Osteocyte (in vitro differentiated cells): ENCODE measurements at places on chromosomes 5 and 9.

GRCh38 chr5:112923988-112924387 lies 2.0 kb upstream of the REEP5 start:
- H3K36me3 ChIP-seq = peaks cover 5% of the 10 kb centered on the region
- H3K27ac ChIP-seq = no peak overlapping the region
- no peak for DNase-seq
- H3K4me1 ChIP-seq = peaks cover 16% of the 10 kb centered on the region
- no peak overlapping the region for H3K4me3 ChIP-seq

DNA sequence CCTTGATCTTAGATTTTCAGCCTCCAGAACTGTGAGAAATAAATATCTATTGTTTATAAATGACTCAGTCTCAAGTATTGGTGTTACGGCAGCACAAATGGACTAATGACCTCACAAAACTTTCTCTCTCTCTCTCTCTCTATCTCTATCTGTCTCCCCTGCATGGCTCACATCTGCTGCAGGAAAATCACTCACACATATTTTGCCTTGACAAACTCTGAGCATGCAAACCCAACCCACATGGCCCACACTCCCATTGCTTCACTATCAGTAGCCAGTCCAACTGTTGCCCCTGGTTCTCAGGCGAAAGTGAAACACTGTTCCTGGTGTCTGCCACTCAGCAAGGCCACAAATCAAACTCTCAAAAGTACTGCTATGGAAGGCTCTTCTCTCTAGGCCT lies 66.4 kb upstream of the PIK3R1 start:
- DNase-seq = no peak
- no peaks in the 10 kb centered on the region for H3K36me3 ChIP-seq
- no peaks in the 10 kb centered on the region for H3K4me1 ChIP-seq
- H3K4me3 ChIP-seq = no peak overlapping the region
- H3K27ac ChIP-seq = no peak overlapping the region

DNA sequence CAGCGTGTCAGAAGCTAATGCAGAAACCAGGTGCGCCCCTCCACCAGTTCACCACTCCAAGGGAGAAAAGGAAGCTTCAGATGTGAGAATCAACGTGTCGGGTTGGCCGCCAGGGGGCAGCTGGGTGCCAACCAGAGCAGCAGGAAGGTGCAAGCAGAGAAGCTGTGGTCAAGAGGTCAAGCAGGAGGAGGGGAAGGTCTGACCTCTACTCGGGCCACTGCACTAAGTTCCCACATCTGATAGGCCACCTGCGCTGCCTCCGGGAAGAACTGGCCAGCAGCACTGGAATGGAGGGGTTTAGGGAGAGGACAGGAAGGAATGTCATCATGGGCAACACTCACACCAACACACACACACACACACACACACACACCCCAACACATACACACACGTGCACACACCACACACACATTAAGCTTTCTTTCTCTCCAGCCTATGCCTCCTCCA lies 31.4 kb downstream of the ANXA6 start:
- DNase-seq = no peak
- no peaks in the 10 kb centered on the region for H3K27me3 ChIP-seq
- peak overlapping the region; percentile 44 for H3K27ac ChIP-seq
- peaks cover 4% of the 10 kb centered on the region for H3K4me1 ChIP-seq
- no peak overlapping the region for H3K4me3 ChIP-seq

DNA sequence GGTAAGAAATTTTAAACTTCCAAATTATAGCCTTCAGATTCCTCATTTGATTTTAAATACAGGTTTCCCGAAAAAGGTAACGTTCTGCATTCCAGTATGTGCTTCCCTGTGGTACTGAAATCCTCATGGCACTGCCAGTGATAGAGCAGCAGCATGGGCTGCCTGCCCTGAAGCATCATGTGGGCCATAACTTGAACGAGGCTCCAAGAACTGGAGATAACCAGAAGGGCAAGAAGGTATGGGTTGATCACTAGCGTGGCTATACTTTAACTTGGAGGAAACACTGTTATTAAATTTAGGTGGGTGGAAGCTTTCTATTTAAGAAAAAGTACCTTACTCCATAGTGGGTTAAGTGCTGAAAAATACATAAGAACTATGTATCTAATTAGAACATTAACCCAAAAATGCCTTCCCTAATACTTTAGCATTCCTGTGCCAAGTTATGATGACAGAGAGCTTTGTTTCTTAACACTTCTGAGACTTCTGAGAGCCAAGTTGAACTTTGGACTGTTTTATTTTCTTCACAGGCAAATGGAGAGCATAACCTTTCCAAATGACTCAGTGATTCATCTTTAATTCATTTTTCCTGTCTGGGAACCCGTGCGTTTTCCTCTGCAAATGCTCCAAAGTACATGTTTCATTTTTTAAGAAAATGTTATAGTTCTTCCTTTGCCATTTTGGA lies 191.5 kb upstream of the GNA14 start:
- H3K36me3 ChIP-seq = no peaks in the 10 kb centered on the region
- peaks cover 52% of the 10 kb centered on the region for H3K4me1 ChIP-seq
- peak overlapping the region; percentile 86 for H3K27ac ChIP-seq
- peak overlapping the region; percentile 4 for H3K4me3 ChIP-seq

- H3K4me3 ChIP-seq = no peak overlapping the region
- H3K27ac ChIP-seq = no peak overlapping the region
- peaks cover 2% of the 10 kb centered on the region for H3K4me1 ChIP-seq
- H3K36me3 ChIP-seq = peaks cover 9% of the 10 kb centered on the region
- no peaks in the 10 kb centered on the region for H3K27me3 ChIP-seq
Measured at GRCh38 chr5:134944630-134945029, 23.1 kb upstream of the CATSPER3 start.

GRCh38 chr5:55096861-55097260 lies 5.6 kb upstream of the GZMA start:
- no peak for DNase-seq
- peaks cover 33% of the 10 kb centered on the region for H3K27me3 ChIP-seq
- H3K4me1 ChIP-seq = no peaks in the 10 kb centered on the region
- H3K4me3 ChIP-seq = no peak overlapping the region
- no peaks in the 10 kb centered on the region for H3K36me3 ChIP-seq

DNA sequence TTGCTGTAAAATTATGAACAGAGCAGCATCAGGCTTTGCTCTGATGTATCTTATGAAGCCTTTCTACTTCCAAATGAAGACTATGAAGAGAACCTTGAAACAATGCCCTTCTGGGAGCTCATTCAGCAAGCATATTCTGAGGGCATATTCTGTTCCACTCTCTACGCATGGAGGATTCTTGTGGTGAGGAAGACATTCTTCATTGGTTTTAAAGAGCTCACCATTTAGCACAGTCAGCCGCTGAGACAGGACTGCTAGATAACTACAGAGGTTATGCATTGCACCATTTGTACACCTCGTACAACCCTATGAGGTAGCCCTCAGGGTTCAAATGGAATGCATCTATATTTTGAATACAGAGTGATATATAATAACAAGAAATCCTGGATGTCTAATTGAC lies 61.0 kb downstream of the INVS start:
- no peaks in the 10 kb centered on the region for H3K4me1 ChIP-seq
- H3K36me3 ChIP-seq = peaks cover 12% of the 10 kb centered on the region
- no peaks in the 10 kb centered on the region for H3K27me3 ChIP-seq
- H3K27ac ChIP-seq = no peak overlapping the region
- no peak overlapping the region for H3K4me3 ChIP-seq

DNA sequence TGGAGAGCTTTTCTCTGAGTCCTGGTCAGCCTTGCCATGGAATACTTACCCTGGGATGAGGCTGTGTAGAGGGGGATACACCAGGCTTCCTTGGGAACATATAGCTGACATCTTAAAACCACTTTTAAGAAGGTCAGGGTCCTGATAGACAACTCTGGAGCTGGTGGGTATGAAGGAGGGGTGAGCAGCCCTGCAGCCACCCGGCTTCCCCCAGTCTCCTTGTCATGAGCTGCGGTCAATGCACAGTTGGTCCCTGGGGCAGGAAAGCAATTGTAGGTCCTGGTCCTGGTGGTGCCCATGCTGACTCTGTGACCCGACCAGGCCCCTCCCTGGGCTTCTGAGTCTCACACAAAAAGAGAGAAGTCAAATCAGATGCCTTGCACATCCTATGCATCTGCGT lies 63.6 kb downstream of the MRPL36 start:
- no peaks in the 10 kb centered on the region for H3K27me3 ChIP-seq
- DNase-seq = peak; percentile 71
- H3K36me3 ChIP-seq = peaks cover 4% of the 10 kb centered on the region

GRCh38 chr9:137750007-137750406 lies 127.6 kb upstream of the CACNA1B start:
- peaks cover 37% of the 10 kb centered on the region for H3K36me3 ChIP-seq
- H3K27me3 ChIP-seq = no peaks in the 10 kb centered on the region
- no peak for DNase-seq

DNA sequence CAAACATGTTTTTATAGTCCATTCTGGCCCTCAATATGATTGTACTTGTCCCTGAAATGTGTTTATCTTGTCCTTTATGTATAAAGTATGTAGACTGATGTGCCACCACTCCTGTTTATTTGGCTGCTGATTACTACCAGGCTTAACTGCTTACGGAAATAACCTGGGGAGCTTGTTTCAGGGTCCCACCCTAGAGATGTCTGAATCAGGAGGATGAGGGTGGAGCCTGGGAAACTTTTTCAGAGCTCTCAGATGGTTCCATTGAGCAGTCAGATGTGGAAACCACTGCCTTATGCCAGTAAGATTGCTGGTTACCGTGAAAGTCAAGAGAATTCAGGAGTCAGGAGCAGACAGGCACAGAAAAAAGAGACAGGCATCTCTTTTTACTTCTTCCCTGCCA lies 19.2 kb downstream of the SLC23A1 start:
- no peaks in the 10 kb centered on the region for H3K27me3 ChIP-seq
- DNase-seq = no peak
- H3K4me1 ChIP-seq = peaks cover 14% of the 10 kb centered on the region
- no peak overlapping the region for H3K4me3 ChIP-seq
- H3K27ac ChIP-seq = peak overlapping the region; percentile 31

DNA sequence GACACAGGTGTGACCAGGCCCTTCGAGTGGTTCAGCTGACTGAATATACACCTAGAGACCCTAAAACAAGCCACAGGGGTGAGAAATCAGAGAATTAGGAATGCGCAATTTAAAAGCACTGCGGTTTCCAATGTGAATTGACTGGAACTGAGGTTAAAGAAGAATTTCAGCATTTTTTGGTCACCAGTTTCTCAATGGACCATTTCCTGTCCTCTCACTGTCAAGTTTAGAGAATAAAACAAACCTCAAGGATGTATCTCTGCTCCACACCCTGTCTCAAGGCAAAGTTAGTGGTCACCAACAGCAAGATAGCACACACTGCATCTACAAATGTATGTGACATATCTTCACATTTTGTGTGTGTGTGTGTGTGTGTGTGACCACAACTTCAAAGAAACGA lies 143.8 kb upstream of the MAP3K1 start:
- no peaks in the 10 kb centered on the region for H3K36me3 ChIP-seq
- peaks cover 30% of the 10 kb centered on the region for H3K4me1 ChIP-seq
- no peak overlapping the region for H3K27ac ChIP-seq
- no peaks in the 10 kb centered on the region for H3K27me3 ChIP-seq

GRCh38 chr9:98702835-98703380 lies 5.8 kb downstream of the GABBR2 start:
- H3K36me3 ChIP-seq = no peaks in the 10 kb centered on the region
- DNase-seq = no peak
- H3K27ac ChIP-seq = no peak overlapping the region
- H3K27me3 ChIP-seq = peaks cover 78% of the 10 kb centered on the region

- no peak overlapping the region for H3K4me3 ChIP-seq
- no peaks in the 10 kb centered on the region for H3K36me3 ChIP-seq
- no peak overlapping the region for H3K27ac ChIP-seq
- H3K27me3 ChIP-seq = no peaks in the 10 kb centered on the region
Measured at GRCh38 chr9:27888661-27889295, 315.5 kb upstream of the C9orf72 start.
